ENCODE measurements at places on chromosomes 7 and 10. TPM values are rescaled to one million over a fixed set of nuclear protein-coding genes. Genes with fewer than 3 reads are reported as not detected.
A peak's percentile ranks its signal among the peaks of the same experiment; 100 is the strongest.

DNA sequence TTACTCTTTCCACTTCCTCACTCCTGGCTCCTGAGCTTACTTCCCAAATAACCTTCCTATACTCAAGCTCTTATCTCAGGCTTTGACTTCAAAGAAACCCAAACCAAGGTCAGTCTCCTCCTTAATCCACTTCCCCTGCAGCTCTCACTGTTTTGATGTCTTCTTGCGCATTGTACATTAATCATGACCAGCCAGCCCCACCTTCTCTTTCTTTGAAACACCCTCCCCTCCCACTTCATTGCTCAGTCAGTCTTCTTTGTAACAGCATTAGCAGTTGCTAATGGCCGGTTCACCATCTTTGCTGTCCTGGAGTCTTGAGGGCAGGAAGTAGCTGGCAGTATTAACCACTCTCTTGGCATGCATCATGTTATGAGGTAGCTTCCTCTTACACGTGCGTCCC is 57.9 kb upstream of the CHCHD3 start:
- H3K27ac ChIP-seq: no peak overlapping the region
- no peak overlapping the region for H3K4me3 ChIP-seq
- H3K4me1 ChIP-seq: no peaks in the 10 kb centered on the region
- H3K36me3 ChIP-seq: no peaks in the 10 kb centered on the region
- no peak for DNase-seq
- no peaks in the 10 kb centered on the region for H3K27me3 ChIP-seq

- H3K36me3 ChIP-seq: no peaks in the 10 kb centered on the region
- no peak overlapping the region for H3K4me3 ChIP-seq
- H3K27ac ChIP-seq: no peak overlapping the region
- no peak for DNase-seq
- no peaks in the 10 kb centered on the region for H3K27me3 ChIP-seq
Measured at GRCh38 chr7:25894002-25894901, 257.7 kb upstream of the NFE2L3 start.

DNA sequence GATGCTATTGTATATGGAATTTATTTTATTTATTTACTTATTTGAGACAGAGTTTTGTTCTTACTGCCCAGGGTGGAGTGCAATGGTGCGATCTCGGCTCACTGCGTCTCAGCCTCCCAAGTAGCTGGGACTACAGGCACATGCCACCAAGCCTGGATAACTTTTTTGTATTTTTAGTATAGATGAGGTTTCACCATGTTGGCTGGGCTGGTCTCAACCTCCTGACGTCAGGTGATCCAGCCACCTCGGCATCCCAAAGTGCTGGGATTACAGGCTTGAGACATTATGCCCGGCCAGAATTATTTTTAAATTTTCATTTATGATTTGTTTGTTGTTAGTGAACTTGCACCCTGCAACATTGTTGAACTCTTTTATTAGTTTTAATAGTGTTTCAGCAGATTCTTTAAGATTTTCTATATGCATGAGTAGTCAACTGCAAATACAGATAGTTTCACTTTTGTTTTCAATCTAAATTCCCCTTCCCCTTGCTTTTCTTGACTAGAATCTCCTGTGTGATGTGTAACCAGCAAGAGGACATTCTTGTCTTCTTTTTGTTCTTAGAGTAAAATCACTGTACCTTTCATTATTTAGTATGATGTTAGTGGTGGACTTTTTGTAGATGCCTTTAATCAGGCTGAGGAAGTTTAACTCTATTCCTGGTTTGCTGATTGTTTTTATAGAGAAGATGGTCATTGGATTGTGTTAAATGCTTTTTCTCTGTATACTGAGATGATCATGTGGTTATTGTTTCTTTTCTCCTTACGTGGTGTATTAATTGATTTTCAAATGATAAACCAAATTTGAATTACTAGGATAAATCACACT is 27.8 kb downstream of the ZNF33A start:
- H3K4me1 ChIP-seq: peaks cover 8% of the 10 kb centered on the region
- DNase-seq: no peak
- no peaks in the 10 kb centered on the region for H3K27me3 ChIP-seq
- H3K27ac ChIP-seq: no peak overlapping the region

DNA sequence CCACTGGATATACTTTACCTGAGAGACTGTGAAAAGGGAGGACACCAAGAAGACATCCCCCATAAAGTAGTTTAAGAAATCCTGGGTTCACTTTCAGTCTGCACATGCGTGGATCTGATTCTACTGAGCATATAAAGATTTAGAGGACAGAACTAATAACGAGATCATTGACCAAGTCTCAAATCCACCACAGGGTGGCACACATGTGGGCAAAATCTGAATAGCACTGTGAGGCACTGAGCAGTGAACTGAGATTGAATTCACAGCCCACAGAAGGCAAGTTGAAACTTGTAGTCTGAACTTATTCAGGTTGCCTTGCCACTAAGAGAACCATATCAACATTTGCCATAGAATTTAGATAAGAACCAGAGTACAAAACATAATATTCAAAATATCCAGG is 818.6 kb downstream of the GRID1 start:
- no peaks in the 10 kb centered on the region for H3K4me1 ChIP-seq
- peak; percentile 2 for DNase-seq
- no peak overlapping the region for H3K27ac ChIP-seq
- H3K27me3 ChIP-seq: no peaks in the 10 kb centered on the region
- H3K36me3 ChIP-seq: no peaks in the 10 kb centered on the region

GRCh38 chr7:91198371-91198770 is 65.9 kb upstream of the FZD1 start:
- H3K4me1 ChIP-seq: no peaks in the 10 kb centered on the region
- H3K4me3 ChIP-seq: no peak overlapping the region
- H3K36me3 ChIP-seq: no peaks in the 10 kb centered on the region
- H3K27ac ChIP-seq: no peak overlapping the region

DNA sequence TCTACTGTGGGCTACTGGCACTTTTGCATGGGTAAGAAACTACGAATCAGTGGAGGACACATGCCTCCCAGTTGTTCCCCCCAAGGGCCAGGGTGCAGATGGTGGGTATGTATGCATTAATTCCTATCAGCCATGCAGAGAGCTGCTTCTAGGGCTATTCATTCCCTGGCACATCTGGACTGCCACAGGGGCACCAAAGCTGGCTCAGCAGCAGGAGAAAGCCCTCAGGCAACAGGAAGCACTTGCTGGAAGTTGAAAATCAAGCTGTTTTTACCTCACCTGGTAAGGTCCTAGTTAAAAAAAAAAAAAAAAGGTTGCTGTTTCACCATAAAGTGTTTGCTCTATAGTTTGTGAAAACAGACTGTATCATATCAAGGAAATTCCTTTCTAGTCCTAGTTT is 1342.6 kb downstream of the REEP3 start:
- H3K27me3 ChIP-seq: no peaks in the 10 kb centered on the region
- no peak overlapping the region for H3K4me3 ChIP-seq
- H3K36me3 ChIP-seq: no peaks in the 10 kb centered on the region
- H3K27ac ChIP-seq: no peak overlapping the region
- H3K4me1 ChIP-seq: no peaks in the 10 kb centered on the region
- no peak for DNase-seq

DNA sequence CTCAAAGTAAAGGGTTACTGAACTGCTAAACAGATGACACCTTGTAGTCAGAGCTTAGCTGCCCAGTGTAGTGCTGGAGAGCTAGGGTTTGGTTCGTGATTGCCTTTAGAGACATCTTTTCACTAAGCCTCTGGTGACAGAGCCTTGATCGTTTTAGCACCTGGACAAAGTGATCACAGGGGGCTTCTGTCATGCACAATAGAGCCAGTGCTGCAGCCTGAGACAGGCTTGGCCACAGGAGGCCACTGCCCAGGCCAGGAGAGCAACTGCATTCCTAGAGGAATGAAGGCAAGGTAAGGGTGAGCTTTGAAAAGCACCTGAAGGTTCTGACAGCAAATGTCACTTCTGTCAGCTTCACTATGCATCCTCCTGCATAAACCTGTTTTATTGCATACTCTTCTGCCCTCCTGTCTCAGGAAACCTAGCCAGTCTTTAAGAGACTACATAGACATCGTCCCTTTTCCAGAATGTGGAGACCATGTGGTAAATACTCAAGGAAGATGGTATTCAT is 122.9 kb downstream of the NPY start:
- H3K4me1 ChIP-seq: peaks cover 5% of the 10 kb centered on the region
- H3K27ac ChIP-seq: no peak overlapping the region
- no peaks in the 10 kb centered on the region for H3K36me3 ChIP-seq
- H3K27me3 ChIP-seq: no peaks in the 10 kb centered on the region

- no peaks in the 10 kb centered on the region for H3K27me3 ChIP-seq
- no peak overlapping the region for H3K4me3 ChIP-seq
- no peaks in the 10 kb centered on the region for H3K4me1 ChIP-seq
- H3K27ac ChIP-seq: no peak overlapping the region
- no peak for DNase-seq
Measured at GRCh38 chr10:125407000-125407502, 246.7 kb upstream of the CTBP2 start.

DNA sequence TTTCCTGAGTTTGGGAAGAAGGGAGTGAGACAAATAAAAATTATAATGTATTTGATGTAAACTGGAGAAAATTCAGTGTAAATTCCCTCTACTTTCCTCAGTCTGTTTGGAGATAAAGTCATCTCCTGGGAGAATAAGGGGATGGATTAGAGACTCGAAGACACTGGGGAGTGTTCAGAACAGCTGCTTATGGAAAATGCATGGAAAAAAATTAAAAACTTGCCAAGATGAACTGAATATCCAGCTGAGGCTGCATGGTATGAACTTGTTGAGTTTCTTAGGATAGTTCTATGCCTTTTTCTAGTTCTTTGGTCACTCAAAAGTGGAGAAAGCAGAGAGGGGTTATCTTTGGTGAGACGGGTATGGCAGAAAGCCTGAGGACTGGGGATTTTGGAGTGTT is 210.5 kb downstream of the BICC1 start:
- H3K36me3 ChIP-seq: no peaks in the 10 kb centered on the region
- no peaks in the 10 kb centered on the region for H3K27me3 ChIP-seq
- H3K4me3 ChIP-seq: no peak overlapping the region
- H3K27ac ChIP-seq: no peak overlapping the region
- no peak for DNase-seq

DNA sequence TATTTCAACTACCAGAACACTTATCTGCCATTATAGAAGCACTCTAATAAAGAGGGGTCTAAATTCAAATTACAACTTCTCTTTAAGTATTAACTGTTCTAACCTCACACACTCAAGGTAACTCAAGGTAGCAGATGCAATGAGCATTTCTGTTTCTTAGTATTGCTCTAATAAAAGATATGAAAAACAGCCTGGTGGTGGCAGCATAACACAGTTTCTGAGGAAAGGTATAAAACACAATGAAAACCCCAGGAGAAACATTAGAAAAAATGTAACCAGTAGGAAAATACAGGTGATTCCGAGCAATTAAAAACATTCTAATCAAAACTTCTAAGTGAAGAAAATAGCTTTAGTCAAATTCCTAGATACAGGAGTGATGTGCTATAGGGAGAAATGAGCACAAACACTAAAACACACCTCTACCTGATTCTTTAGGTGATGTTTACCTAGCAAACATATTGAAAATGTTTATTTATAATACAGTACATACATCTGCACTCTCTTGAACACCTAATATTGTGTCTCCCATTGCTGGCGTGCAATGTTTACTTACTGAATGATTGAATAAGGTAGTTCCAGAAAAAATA is 3.5 kb downstream of the MKRN1 start:
- peak overlapping the region; percentile 42 for H3K4me3 ChIP-seq
- no peak overlapping the region for H3K27ac ChIP-seq
- H3K4me1 ChIP-seq: peaks cover 26% of the 10 kb centered on the region
- no peaks in the 10 kb centered on the region for H3K27me3 ChIP-seq

GRCh38 chr7:41351091-41351490 is 351.8 kb downstream of the INHBA start:
- no peaks in the 10 kb centered on the region for H3K4me1 ChIP-seq
- H3K27me3 ChIP-seq: no peaks in the 10 kb centered on the region

- no peaks in the 10 kb centered on the region for H3K4me1 ChIP-seq
- H3K36me3 ChIP-seq: no peaks in the 10 kb centered on the region
- no peaks in the 10 kb centered on the region for H3K27me3 ChIP-seq
- no peak overlapping the region for H3K4me3 ChIP-seq
Measured at GRCh38 chr10:20858292-20859124, 38.6 kb downstream of the NEBL start.

DNA sequence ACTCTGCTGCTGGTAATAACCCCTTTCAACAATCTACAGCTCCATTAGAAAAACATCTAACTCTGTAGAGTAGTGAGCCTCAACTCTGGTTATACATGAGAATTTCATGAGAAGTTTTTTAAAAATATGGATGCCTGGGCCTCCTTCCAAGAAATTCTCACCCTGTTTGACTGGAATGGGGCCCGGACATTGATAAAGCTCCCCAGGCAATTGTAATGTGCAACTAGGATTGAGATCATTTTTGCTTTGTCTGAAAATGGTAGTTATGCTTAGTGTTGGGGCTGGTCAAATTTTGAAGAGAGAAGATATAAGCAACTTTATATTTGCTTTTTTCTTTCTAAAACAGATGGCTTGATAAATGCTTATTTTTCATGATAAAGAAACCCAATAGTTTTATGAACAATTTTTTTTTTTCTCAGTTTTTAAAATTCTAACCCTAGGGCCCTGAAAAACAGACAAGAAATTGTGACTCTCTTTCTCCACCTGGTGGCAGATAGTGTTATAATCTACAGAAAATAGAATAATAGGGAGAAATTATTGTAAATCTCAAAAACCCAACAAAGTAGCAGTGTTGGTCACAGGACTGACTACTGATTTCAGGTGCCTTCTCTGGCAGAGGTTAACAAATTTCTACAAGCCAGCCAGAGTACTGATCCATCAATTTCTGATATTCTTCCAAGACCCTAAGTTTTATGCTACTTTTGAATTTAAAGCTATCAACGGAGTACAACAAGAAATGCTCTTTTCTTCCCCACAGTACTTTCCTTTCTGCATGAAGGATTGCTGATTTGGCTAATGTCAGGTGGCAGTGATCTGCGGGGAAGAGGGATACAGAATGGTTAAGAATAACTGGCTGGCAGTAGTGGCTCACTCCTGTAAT is 174.8 kb downstream of the DKK1 start:
- H3K4me3 ChIP-seq: no peak overlapping the region
- DNase-seq: no peak
- no peaks in the 10 kb centered on the region for H3K4me1 ChIP-seq
- H3K36me3 ChIP-seq: no peaks in the 10 kb centered on the region
- no peak overlapping the region for H3K27ac ChIP-seq

GRCh38 chr10:13340626-13341376 is 7.3 kb downstream of the SEPHS1 start:
- peaks cover 10% of the 10 kb centered on the region for H3K4me1 ChIP-seq
- DNase-seq: peak; percentile 22
- H3K36me3 ChIP-seq: no peaks in the 10 kb centered on the region
- H3K27ac ChIP-seq: no peak overlapping the region
- H3K4me3 ChIP-seq: no peak overlapping the region

- no peak overlapping the region for H3K27ac ChIP-seq
- no peak for DNase-seq
- no peak overlapping the region for H3K4me3 ChIP-seq
- no peaks in the 10 kb centered on the region for H3K4me1 ChIP-seq
- no peaks in the 10 kb centered on the region for H3K36me3 ChIP-seq
Measured at GRCh38 chr7:15723841-15724240, 37.4 kb upstream of the MEOX2 start.

GRCh38 chr7:568031-568951 is 48.6 kb upstream of the PDGFA start:
- no peak overlapping the region for H3K27ac ChIP-seq
- no peaks in the 10 kb centered on the region for H3K4me1 ChIP-seq
- no peaks in the 10 kb centered on the region for H3K36me3 ChIP-seq
- DNase-seq: no peak
- H3K4me3 ChIP-seq: no peak overlapping the region

LRRD1 gene
- not detected for polyA plus RNA-seq

MSMB gene
- not detected for polyA plus RNA-seq

MACC1 gene
- polyA plus RNA-seq: 0.08 TPM

ACHE gene
- 0.30 TPM for polyA plus RNA-seq

JAKMIP3 gene
- not detected for polyA plus RNA-seq

EPHA1 gene
- 4.6 TPM for polyA plus RNA-seq

UNCX gene
- not detected for polyA plus RNA-seq

LOXL4 gene
- 0.43 TPM for polyA plus RNA-seq

ZNF239 gene
- 0.90 TPM for polyA plus RNA-seq

ATRNL1 gene
- polyA plus RNA-seq: not detected

Data from CD8-positive, alpha-beta memory T cell (primary cell).